Suppressor macrophage treated with lipopolysaccharide for 1 hour (primary cell): ENCODE measurements at places on chromosomes 3 and 15.

DNA sequence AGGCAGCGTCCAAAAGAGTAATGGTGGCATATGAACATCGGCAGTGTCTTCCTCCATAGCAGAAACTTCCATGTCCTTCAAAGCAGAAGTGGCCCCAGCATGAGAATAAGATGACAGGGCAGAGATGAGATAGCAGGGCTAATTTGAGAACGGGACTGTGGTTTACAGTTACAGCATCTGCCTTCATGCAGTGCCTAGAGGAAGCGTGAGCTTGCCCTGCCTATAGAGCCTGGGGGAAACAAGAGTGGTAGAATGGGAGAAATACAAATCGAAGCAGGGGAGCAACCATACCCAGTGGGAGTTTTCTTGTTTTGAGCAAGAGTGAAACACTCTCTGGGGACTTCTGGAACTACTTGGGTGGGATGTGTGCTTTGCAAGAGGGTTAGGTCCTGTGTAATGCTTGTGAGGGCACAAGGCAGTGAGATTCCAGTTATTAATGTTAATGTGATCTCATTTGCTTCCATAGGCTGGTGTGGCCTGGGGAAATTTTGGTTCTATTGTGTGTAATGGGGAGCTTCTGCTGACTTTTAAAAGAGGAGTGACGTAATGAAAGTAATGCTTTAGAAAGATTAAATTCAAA is 616.9 kb downstream of the ZIC1 start:
- DNase-seq = no peak

GRCh38 chr3:183920416-183920815 is 35.7 kb upstream of the PARL start:
- DNase-seq = no peak

DNA sequence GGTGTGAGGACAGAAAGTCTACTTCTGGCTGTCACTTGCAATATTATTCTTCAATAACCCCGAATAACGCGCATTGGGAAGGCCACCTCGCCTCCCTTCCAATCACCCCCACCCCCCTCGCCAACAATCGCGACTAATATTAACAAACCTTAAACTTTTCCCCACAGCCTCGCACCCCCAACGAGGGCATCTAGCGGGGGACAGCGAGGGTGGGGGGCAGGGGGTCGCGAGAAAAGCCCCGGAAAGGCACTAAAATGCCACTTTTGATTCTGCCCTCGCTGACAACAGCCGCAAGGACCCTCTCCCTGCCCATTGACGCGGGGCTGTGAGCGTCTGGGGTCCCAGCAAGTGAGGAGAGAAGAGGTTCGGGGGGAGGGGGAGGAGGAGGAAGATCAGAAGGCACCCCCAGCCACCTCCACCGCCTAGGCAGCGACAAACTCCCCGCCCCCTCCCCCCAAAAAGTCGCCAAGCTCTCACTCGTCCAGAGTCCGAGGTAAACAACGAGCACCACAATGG is 868 bp downstream of the SATB1 start:
- peak; percentile 24 for DNase-seq

GRCh38 chr3:57077630-57078343 is 17.3 kb downstream of the SPATA12 start:
- DNase-seq = no peak

- DNase-seq = no peak
These were observed 79.5 kb upstream of the BLM start for GRCh38 chr15:90637693-90638092.

DNA sequence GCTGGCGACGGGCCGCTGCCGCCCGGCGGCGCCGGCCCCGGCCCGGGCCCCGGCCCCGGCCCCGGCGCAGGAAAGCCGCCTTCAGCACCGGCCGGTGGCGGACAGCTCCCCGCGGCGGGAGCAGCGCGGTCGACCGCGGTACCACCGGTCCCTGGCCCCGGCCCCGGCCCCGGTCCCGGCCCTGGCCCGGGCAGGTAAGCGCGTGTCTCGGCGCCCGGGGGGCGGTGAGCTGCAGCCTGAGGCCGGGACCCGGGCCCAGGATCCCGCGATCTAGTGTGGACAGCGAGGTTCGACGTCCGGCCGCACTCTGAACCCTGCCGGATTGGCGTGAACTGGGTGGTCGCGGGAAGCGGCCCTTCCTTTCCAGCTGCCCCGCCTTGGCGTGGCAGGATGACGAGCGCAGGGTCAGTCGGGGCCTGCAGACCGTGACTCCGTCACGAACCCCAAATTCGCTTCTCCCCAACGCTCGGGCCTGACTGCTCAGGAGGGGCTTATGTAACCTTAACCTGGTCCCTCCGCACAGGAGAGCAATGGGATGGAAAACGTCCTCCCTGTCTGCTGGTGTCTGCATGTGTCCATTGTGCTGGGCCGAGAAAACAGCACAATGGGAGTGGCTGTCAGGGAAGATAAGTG is 472 bp downstream of the BSN start:
- DNase-seq = peak; percentile 84

DNA sequence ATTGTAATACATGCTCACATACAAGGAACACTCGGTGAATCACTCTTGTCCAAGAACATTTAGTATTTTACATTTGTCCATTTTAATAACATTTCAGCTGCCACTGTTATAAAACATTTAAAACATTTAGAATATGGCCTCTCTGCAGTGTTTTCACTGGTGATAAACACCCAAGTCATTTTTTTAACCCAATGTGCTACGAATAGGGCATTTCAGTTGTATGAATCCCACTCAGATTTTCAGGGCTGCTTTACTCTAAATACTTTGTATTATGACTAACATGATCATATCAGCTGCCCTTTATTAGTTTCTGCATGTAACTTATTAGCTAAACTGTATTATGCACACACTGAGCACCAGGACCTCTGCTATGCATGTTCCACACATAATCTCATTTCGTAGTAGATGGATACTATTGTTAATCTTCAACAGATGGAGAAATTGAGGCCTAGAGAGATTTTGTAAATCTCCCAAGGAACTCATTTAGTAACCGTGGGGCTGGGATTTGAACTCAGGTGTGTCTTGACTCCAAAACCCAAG is 148.6 kb upstream of the CDIN1 start:
- DNase-seq = no peak

GRCh38 chr3:24472358-24472757 is 22.3 kb downstream of the THRB start:
- no peak for DNase-seq

GRCh38 chr3:120281261-120281660 is 3.8 kb downstream of the GPR156 start:
- no peak for DNase-seq

- no peak for DNase-seq
These were observed 711.7 kb upstream of the GOLIM4 start for GRCh38 chr3:168807448-168807847.

- no peak for DNase-seq
These were observed 130.0 kb downstream of the FBN1 start for GRCh38 chr15:48515500-48515899.

DNA sequence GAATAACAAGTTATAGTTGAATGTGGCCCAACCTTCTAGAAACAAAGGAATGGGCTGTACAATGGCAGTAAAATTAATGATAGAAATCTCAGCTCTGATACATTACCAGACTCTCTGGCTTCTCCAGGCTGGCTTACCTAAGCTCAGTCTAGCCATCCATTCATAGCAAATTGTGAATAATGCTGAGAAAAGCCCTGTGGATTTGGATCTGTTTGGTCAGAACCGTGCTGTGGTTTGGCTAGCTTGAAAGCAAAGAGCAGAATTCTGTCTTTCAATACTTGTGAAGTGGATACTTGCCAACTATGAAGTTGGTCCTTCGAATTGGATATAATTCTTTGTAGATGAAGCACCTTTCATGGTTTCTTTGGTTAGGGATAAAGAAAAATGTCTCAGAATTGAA is 199.1 kb downstream of the EPHA3 start:
- no peak for DNase-seq

GRCh38 chr3:94647131-94647530 is 584.3 kb downstream of the NSUN3 start:
- no peak for DNase-seq

- DNase-seq = no peak
These were observed 54.8 kb upstream of the MYO5C start for GRCh38 chr15:52350423-52350822.

GRCh38 chr15:26550880-26551279 is 222.0 kb downstream of the GABRB3 start:
- DNase-seq = no peak

DNA sequence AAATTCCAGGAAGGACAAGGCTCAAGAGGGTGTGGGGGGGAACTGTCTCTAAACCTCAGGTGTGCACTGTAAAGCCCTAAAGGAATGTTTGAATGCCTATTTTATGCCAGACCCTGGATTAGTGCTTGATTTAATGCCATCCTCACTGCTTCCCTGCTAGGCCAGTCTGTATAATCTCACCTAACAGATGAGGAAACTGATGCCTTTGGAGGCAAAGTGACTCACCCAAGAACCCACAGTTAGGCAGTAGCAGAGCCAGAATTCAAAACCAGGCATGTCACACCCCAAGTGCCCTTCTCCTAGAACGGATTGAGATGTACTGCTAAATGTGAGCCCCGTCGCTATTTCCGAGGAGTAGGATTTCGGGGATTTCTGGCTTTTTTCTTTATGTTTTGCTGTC is 7.8 kb downstream of the CAMK1 start:
- DNase-seq = no peak
